CD4-positive, alpha-beta memory T cell (primary cell): ENCODE measurements at places on chromosomes 2 and 18. TPM values are rescaled to one million over a fixed set of nuclear protein-coding genes. Genes with fewer than 3 reads are reported as not detected.

DNA sequence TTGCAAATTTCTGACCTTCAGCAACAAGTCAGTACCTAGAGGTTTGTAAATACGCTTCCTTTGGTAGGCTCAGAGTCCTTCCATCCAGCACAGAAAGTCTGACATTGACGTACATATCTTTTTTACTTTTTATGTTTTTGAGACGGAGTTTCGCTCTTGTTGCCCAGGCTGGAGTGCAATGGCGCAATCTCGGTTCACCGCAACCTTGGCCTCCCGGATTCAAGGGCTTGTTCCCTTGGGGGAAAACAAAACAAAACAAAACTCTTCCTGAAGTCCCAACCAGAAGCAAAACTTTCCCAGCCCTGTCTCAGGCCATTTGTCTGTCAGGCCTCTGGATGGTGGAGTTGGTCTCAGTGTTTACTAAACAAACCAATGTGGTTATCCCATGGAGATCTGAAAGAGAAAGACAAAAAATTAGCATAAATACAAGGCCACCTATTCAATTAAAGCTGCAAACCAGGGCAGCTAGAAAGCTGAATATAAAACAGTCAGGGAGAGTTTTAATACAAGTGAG lies 29.6 kb upstream of the ATL2 start:
- no peaks in the 10 kb centered on the region for H3K27me3 ChIP-seq
- no peak overlapping the region for H3K4me3 ChIP-seq
- no peaks in the 10 kb centered on the region for H3K36me3 ChIP-seq

DNA sequence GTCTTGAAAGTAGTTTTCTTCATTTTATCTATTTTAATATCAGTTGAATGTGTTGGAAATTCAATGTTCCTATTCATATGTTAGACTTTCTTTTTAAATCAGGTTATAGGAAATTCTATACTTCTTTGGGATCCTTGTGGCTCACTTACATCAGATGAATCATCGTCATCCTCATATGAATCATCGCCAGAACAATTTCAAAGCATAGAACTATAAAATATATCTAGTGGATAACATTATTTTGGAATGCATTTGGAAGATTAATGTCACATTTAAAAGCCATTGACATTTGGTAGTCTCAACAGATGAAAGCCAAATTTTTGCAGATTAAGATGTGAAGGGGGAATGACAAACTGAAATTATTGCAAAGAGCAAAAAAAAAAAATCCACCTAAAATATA lies 94.1 kb downstream of the FAM161A start:
- peaks cover 13% of the 10 kb centered on the region for H3K4me1 ChIP-seq
- no peaks in the 10 kb centered on the region for H3K36me3 ChIP-seq
- no peak for DNase-seq
- H3K27me3 ChIP-seq: no peaks in the 10 kb centered on the region

GRCh38 chr2:209577376-209578357 lies 153.8 kb downstream of the MAP2 start:
- H3K4me1 ChIP-seq: no peaks in the 10 kb centered on the region
- H3K27ac ChIP-seq: no peak overlapping the region
- H3K27me3 ChIP-seq: no peaks in the 10 kb centered on the region
- DNase-seq: no peak
- H3K4me3 ChIP-seq: no peak overlapping the region

DNA sequence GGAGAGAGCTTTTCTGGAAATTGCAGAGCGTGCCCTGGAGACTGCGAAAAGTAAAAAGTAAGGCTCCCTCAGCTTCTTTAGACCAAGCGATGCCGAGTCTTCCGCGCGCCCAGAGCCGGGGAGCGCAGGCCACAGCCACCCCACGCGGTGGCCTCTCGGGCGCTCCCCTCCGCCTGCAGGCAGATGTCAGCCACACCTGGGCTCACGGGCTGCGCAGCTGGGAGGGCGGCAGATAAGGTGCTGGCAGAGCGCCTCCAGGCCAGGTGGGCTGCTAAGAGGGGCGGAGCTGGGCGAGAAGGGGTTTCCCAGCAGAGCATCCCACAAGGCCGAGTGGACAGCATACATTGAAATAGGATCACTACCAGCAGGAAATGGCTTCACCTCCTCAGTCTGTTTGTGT lies 81.7 kb downstream of the ARHGEF4 start:
- DNase-seq: no peak
- H3K4me1 ChIP-seq: no peaks in the 10 kb centered on the region
- H3K4me3 ChIP-seq: no peak overlapping the region
- H3K27me3 ChIP-seq: no peaks in the 10 kb centered on the region
- no peak overlapping the region for H3K27ac ChIP-seq

SLC9A4 gene
- total RNA-seq: not detected

EGR4 gene
- total RNA-seq: not detected
